ENCODE measurements at places on chromosomes 2 and 18. TPM values are rescaled to one million over a fixed set of nuclear protein-coding genes. Genes with fewer than 3 reads are reported as not detected.

ALPI gene
- not detected for total RNA-seq

UGT1A3 gene
- total RNA-seq, result not detected

CELF4 gene
- total RNA-seq, result not detected

GCG gene
- not detected for total RNA-seq
